ENCODE measurements at places on chromosomes 1 and 21. TPM values are rescaled to one million over a fixed set of nuclear protein-coding genes. Genes with fewer than 3 reads are reported as not detected.

The ZNF678 gene
- 9.7 TPM for total RNA-seq

DNA sequence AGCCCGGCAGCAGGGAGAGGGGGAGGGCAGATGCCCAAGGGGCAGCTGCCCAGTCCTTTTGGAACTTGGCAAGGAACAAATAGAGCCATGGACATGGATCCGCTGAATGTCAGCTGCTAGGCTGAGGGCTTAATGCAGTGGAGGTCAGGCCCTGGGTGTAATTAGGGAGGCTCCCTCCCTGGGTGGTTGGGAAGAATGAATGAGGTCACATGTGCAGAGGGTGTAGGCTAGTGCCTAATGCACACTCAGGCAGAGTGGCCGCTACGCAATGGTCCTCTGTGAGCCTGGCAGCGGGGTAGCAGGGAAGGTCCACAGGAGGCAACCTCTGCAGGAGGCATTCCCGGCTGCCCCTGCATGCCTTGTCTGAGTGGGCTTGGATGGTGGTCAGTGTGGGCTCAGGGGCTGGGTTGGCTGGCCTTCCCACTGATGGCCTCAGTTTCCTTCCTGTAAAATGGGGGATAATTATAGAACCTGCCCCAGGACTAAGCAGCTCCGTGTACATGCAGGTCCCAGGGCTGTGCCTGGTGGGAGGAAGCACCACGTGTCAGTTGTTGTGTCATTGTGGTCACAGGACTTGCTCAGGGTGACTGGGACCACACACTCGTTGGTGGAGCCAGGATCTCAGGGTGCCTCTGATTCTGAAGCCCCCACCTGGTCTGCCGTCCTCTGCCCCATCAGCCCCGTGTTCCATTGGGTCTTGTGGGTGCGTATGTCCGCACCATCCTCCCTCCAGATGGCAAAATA lies 81.6 kb upstream of the ACTL8 start:
- no peak for DNase-seq

The SCCPDH gene
- total RNA-seq: 26.0 TPM

DNA sequence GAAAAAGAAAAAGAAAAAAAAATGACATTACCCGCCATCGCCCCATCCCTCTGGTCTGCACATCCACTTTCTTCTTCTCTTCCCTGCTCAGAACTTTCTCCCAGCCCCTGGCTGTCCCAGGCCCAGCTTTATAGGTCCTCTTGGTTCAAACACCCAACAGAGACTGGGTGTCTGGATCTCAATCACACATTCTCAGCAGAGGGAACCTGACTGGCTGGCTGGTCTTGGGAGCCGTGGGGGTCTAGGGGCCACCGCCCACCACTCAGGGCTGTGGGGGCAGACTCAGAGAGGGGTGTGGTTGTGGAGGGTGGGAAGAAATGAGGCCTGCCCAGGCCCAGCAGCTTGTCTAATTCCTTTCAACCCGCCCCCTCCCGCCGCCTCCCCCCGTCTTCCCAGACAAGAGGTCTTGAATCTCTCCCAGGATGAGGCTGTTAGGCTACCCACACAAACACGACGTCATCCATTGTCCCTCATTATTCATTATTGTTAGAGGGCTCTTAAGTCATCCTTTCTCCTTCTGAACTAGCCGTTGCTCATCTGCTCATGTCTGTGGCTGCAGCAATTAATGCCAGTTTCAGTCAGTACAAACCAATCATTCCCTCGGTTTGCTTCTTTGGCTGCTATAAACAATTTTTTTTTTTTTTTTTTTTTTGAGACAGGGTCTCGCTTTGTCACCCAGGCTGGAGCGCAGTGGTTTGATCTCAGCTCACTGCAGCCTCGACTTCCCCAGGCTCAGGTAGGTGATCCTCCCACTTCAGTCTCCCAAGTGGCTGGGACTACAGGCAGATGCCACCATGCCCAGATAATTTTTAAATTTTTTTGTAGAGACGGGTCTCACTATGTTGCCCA lies 40.6 kb upstream of the CLIC4 start:
- no peak for DNase-seq

- no peak for DNase-seq
Observed at GRCh38 chr1:70208292-70208691, 2.9 kb upstream of the LRRC40 start.

GRCh38 chr1:97200595-97200994 lies 479.0 kb downstream of the PTBP2 start:
- DNase-seq: no peak

DNA sequence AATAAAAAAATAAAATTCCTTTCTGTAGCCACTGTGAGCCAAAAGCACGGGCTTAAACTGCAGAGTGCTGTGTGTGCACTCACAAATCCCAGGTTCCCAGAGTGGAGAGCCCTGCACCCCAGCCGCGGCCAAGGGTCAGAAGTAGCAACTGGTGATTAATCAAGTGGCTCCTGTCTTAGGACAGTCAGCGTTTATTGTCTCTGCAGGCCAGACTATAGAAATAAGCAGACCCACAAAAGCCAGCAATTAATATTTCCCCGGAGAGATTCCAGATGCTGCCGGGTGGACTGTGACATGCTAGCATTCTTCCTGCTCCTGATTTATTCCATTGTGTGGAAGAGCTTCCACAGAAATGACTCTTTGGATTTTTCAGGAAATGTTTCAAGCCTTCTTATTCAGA lies 412.2 kb downstream of the KIF26B start:
- no peak for DNase-seq

- DNase-seq: no peak
Observed at GRCh38 chr1:62597281-62597680, at the start of gene ANGPTL3. Gene ANGPTL3, plus strand, starts transcription at chr1:62597520. Its CDS starts 47 bp downstream, at chr1:62597567.

GRCh38 chr1:218377143-218377660 lies 32.1 kb downstream of the TGFB2 start:
- no peak for DNase-seq

GRCh38 chr21:35945089-35945671 lies 115.1 kb downstream of the SETD4 start:
- DNase-seq: no peak

The PTGS2 gene
- total RNA-seq: 16.1 TPM

GRCh38 chr1:99648107-99648506 lies 2.2 kb downstream of the PALMD start:
- no peak for DNase-seq

The ELAPOR1 gene
- 0.55 TPM for total RNA-seq

The NBPF11 gene
- 13.3 TPM for total RNA-seq

- no peak for DNase-seq
Observed at GRCh38 chr1:110135246-110135645, 15.0 kb upstream of the SLC6A17 start.

DNA sequence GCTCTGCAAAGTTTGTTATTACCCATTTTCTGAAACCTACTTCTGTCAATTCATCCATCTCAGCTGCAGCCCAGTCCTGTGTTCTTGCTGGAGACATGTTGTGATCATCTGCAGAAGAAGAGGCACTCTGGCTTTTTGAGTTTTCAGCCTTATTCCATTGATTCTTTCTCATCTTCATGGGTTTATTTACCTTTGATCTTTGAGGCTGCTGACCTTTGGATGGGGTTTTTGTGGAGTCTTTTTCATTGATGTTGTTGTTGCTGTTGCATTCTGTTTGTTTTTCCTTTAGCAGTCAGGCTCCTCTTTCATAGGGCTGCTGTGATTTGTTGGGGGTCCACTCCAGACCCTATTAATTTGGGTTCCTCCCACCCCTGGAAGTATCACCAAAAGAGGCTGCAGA lies 164.3 kb downstream of the FCRL5 start:
- DNase-seq: no peak

The OR2T11 gene
- total RNA-seq: not detected

DNA sequence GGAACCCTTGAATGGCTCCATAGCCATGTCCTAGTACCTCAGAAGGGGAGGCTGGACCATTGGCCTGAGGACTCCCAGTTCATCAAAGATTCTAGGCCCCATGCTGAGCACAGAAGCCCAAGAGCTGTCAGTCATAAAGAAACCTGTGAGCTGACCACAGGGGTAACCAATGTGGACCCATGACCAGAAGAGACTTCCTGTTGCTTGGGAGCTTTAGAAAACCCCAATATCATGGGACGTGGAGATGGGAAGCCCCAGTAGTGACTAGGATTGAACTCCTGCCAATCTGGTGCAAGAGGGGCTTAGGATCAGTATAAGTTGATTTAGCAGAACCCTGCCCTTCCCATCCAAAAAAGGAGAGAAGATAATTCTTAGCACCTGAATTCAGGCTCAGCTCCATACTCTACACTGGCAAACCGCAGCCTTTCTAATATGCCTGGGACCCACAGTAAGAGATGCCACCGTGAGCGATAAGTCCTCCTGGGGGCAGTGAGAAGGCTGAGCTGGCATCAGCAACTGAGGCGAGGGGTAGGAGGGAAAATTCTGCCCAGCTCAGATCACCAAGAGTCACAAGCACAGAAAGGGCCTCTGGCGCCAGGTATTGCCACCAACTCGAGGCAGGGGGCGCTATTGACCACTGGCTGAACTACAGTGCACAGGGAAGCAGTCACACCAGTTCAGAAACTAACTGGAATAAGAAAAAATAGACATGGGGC lies 108.9 kb downstream of the CAPN8 start:
- DNase-seq: no peak

- DNase-seq: peak; percentile 62
Observed at GRCh38 chr21:45544449-45545235, 2.4 kb upstream of the SLC19A1 start.

- peak; percentile 20 for DNase-seq
Observed at GRCh38 chr1:25205786-25206185, 26.5 kb downstream of the SYF2 start.

GRCh38 chr1:93665015-93665414 lies 16.6 kb downstream of the BCAR3 start:
- no peak for DNase-seq

- no peak for DNase-seq
Observed at GRCh38 chr1:97384294-97384968, 536.4 kb downstream of the DPYD start.

The NTMT2 gene
- not detected for total RNA-seq

DNA sequence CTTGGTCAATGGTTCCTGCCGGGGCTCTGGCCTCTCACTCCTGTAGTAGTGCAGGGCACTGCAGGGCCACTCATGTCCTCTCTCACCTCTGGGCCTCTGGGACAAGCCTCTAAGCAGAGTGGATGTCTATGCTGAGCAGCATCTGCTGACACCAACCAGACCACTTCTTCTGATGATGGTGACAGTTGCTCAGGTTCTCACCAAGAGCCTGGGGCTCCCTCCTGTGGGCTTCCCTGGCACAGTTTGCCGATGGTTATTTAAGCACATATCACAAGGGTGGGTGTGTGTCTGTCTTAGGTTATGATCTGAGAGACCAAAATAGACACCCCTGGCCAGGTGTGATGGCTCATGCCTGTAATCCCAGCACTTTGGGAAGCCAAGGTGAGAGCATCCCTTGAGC lies 17.4 kb upstream of the GPR137B start:
- DNase-seq: no peak

The A3GALT2 gene
- not detected for total RNA-seq

DNA sequence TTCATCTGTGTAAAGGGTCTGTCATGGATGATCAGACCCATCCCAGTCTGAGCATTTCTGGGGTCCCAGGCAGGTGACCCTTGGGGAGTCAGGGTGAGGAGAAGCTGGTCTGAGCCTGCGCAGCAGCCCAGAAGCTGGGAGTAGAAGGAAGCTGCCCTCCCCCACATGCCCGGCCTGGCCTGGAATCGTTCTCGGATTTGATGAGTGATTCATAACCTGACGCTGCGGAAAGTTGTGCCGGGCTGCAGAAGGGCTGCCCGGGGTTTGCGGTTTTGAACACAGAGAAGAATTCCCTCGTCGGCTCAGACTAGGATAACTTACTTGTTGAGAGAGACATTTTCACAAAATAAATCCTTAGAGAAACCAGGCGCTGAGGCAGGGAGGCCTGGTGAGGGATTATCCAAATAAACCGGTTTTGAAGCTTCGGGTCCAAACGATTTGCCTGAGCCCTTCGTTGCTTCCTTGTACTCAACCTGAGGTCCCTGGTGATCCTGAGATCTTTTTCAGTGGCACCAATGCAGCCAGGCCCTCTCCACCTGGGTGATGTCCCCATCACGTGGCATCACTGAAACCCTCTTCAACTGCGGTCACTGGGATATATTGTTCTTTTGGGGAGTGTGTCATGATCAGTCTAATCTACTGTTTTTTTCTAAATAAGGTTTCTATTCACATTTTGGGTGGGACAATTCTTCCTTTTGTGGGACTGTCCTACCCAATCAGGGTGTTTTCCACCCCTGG lies 29.2 kb downstream of the EPHB2 start:
- DNase-seq: no peak

DNA sequence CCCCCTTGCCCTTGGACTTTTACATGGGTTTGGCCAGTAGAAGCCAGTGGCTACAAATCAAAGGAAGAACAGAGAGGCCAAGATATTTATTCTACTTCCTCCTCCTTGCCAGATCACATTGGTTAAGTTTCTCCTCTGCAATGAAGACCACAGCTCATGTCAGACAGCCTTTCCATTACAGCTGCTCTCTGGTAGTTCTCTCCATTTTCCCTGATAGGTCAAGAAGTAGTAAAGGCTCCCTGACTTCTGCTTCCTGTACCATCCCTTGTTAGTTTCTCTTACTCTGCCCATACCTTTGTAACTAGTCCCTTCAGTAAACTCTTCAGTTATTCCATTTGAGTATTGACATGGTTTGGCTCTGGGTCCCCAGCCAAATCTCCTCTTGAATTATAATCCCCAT lies 27.8 kb downstream of the NME7 start:
- no peak for DNase-seq

DNA sequence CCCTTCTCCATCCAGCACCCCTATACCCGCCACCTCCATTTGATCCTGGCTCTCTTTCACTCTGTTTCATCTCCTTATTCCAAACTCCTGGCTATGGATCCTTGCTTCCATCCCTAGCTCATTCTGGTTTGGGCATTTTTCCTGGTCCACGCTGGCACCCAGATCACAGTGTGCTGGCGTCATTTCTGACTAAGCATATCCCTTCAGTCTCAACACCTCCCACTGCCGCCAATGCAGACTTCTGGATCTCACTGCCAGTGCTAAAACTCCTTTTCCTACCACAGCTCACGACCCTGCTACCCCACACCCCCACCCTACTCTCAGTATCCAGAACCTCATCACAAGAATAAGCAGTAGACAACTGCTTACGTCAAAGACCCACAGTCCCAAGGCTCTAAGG lies 16.3 kb downstream of the SEC16B start:
- DNase-seq: no peak

DNA sequence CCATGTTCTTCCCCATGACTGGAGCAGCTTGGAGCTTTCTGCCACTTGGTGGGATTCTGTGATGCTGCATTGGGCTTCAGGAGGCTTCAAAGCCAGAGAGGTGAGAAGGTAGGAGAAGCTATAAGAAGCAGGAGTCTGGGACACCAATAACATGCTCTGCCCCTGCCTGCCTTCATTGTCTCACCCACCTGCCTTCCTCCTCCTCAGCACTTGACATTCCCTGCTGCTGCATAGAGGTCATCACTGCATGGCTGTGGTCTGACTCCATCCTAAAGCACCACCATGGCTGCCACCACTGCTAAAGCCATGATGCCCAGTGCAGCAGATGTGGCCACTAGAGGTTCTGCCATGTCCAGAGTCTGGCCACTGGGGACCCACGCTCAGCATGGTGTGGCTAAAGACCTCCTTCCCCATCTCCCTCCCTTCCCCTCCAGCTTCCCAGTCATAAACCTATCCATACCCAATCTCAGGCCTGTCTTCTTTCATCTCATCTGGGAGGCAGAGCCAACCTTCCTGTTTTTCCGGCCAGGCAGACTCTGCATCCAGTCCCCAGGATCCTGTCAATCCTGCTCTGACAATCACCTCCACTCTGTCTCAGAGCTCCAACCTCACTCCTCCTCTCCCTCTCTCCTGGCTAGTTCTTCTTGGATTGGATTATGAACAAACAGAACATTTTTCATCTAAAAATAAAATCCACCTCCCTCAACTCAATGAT lies 285.1 kb upstream of the POU3F1 start:
- no peak for DNase-seq

All from sigmoid colon (tissue), 7 donors.